ENCODE measurements at places on chromosomes 5 and 9. TPM values are rescaled to one million over a fixed set of nuclear protein-coding genes. Genes with fewer than 3 reads are reported as not detected.

The ELOVL7 gene
- total RNA-seq: 17.7 TPM

The CCL28 gene
- total RNA-seq: 9.4 TPM

The PCDHB13 gene
- total RNA-seq: 1.2 TPM

The SPATA31C1 gene
- total RNA-seq: not detected

The LCN1 gene
- not detected for total RNA-seq

The C5orf58 gene
- total RNA-seq: not detected

The GPR151 gene
- total RNA-seq: not detected

The BHMT2 gene
- total RNA-seq: 1.5 TPM

GRCh38 chr5:38212307-38212706 is 46.1 kb upstream of the EGFLAM start:
- no peak overlapping the region for H3K27ac ChIP-seq
- H3K4me3 ChIP-seq: no peak overlapping the region
- no peak for DNase-seq
- no peaks in the 10 kb centered on the region for H3K4me1 ChIP-seq
- H3K27me3 ChIP-seq: no peaks in the 10 kb centered on the region
- H3K36me3 ChIP-seq: no peaks in the 10 kb centered on the region

GRCh38 chr9:79917421-79917820 is 345.7 kb downstream of the TLE4 start:
- no peak overlapping the region for H3K4me3 ChIP-seq
- no peaks in the 10 kb centered on the region for H3K36me3 ChIP-seq
- no peaks in the 10 kb centered on the region for H3K27me3 ChIP-seq
- no peak for DNase-seq
- no peak overlapping the region for H3K27ac ChIP-seq

- no peak for DNase-seq
- H3K4me1 ChIP-seq: no peaks in the 10 kb centered on the region
- H3K27ac ChIP-seq: no peak overlapping the region
- H3K4me3 ChIP-seq: no peak overlapping the region
- no peaks in the 10 kb centered on the region for H3K27me3 ChIP-seq
Measured at GRCh38 chr9:73995836-73996235, 501.3 kb upstream of the RORB start.

GRCh38 chr9:89635816-89636215 is 31.0 kb downstream of the GADD45G start:
- peaks cover 50% of the 10 kb centered on the region for H3K4me1 ChIP-seq
- H3K36me3 ChIP-seq: no peaks in the 10 kb centered on the region
- no peak for DNase-seq

DNA sequence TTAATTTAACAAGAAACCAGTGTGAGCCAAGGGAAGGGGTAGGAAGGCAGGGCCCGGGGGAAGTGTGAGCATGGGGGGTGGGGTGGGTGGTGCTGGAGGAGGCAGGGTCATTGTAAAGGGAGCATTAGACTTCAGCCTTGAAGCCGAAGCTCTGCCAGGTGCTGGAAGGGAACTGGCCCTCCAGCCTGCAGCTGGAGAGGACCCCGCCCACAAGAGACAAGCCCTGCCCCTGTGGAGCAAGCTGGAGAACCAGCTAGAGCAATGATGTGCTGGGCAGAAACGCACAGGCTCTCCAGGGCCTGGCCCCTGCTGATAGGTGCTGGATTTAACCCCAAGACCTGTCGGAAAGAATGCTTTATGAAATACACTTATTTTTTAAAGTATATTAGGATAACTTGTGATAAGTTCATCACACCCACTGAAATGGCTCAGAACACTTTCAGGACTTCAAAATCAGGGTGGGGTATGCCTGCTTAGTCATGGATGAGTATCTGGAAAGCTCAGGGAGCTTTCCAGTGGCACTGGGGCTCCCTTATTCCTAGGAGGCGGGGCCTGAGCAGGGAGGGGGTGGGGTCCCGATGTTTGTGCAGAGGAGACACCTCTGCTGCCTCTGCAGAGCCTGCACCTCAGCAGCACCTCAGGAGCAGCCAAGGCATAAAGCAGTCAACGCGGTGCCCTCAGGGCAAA is 27.1 kb downstream of the UBE2QL1 start:
- H3K27me3 ChIP-seq: no peaks in the 10 kb centered on the region
- no peaks in the 10 kb centered on the region for H3K4me1 ChIP-seq
- no peak overlapping the region for H3K27ac ChIP-seq
- H3K4me3 ChIP-seq: no peak overlapping the region

- no peak for DNase-seq
- no peak overlapping the region for H3K4me3 ChIP-seq
- H3K4me1 ChIP-seq: no peaks in the 10 kb centered on the region
- no peak overlapping the region for H3K27ac ChIP-seq
- no peaks in the 10 kb centered on the region for H3K27me3 ChIP-seq
- H3K36me3 ChIP-seq: no peaks in the 10 kb centered on the region
Measured at GRCh38 chr5:94168151-94168550, 426.8 kb upstream of the POU5F2 start.

- peak; percentile 18 for DNase-seq
- no peak overlapping the region for H3K4me3 ChIP-seq
- no peaks in the 10 kb centered on the region for H3K36me3 ChIP-seq
- H3K27ac ChIP-seq: no peak overlapping the region
- no peaks in the 10 kb centered on the region for H3K4me1 ChIP-seq
Measured at GRCh38 chr9:91723420-91724067, 226.5 kb downstream of the ROR2 start.

- H3K4me1 ChIP-seq: no peaks in the 10 kb centered on the region
- DNase-seq: no peak
- H3K27ac ChIP-seq: no peak overlapping the region
- no peaks in the 10 kb centered on the region for H3K36me3 ChIP-seq
- H3K4me3 ChIP-seq: no peak overlapping the region
Measured at GRCh38 chr5:40973364-40974004, 64.2 kb downstream of the C7 start.

DNA sequence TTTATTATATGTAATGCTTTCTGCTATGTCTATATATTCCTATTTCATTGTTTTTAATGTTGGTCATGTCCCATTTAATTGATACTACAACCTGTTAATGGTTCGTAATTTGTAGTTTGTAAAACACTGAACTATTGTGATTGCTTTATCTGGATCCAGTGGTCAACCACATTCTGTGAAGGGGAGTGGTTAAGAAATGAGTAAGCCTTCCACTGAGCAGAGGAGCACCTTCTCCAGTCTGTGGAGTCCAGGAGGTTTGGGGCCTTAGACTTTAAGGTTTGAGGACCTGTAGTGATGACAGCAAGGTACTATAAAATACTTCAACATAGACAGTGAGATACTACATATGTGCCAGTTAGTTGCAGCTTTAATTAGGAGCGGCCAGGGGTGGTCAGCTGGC is 67.7 kb upstream of the RAD23B start:
- no peaks in the 10 kb centered on the region for H3K27me3 ChIP-seq
- H3K27ac ChIP-seq: no peak overlapping the region
- no peaks in the 10 kb centered on the region for H3K4me1 ChIP-seq
- no peaks in the 10 kb centered on the region for H3K36me3 ChIP-seq
- DNase-seq: no peak

GRCh38 chr5:81182396-81183390 is 50.4 kb upstream of the CKMT2 start:
- no peaks in the 10 kb centered on the region for H3K4me1 ChIP-seq
- H3K27ac ChIP-seq: no peak overlapping the region
- no peaks in the 10 kb centered on the region for H3K36me3 ChIP-seq
- no peak overlapping the region for H3K4me3 ChIP-seq
- no peak for DNase-seq

DNA sequence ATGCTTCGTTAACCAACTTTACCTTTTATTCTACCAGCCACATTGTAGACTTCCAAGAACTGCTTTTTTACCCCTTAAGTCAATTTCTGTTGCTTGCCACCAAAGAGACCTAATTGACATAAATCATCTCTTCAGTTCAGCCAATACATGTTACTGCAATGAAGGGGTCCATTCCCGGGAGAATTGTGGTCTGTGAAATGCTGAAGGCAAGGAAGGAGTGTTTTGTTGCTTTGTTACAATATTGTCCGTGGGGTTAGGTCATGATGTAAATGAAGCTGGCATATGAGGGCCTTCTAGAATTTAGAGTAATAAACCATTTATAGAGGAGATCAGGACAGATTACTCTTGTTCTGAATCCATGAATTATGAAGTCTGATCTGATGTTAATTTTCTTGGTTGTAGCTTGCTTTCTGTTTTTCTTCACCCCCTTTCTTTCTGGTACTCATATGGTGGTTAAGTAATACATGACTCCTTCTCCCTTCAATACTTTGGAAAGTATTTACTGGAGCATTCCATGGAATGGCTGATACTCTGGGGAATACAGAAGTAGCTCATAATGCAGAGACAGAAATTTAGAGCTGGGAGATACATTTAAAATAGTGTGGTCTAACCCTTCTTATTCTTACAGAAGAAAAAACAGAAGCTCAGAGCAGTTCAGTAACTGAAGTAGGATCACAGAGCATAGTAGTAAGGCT is 297.0 kb upstream of the CLINT1 start:
- no peak overlapping the region for H3K4me3 ChIP-seq
- no peaks in the 10 kb centered on the region for H3K4me1 ChIP-seq
- no peak for DNase-seq

DNA sequence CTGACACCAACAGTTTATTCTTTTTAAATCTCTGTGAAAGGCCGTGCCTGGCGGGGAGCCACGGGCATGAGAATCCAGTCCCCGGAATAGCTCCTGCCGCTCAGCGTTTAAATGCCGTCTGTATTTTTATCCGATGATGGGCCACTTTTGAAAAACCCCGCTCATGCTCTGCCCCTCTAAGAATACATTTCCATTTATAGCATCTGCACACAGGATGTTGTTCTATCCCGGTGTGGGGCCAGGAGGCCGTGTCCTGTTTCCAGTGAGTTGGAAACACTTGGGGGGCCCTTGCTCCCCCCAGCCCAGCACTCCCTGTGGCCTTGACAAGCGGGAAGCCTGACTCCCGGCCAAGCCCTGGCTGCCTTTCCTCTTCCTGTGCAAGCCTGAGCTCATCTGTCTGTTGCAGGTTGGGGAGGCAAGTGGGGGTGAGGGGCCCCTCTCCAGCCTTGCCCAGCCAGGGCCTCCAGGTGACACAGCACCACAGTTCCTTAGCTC is 39.0 kb downstream of the ERGIC1 start:
- peak; percentile 71 for DNase-seq
- no peak overlapping the region for H3K4me3 ChIP-seq
- peaks cover 80% of the 10 kb centered on the region for H3K4me1 ChIP-seq
- peak overlapping the region; percentile 90 for H3K27ac ChIP-seq

DNA sequence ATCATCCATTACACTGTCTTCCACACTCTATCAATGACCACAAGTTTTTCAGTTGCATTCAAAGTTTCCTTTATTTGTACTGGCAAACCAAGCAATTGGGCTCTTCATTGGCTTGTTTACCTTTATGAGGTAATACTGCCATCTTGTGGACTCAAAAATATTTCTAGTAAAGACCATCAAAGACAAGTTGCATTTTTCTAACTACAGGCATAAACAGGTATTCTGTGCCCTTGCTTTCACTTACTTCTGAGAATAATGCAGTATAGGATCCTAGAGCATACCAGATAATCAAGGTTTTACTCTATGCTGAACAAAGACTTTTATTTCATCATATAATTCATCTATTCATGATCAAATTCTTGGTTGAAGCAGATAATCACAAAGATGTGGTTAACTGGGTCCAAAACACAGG is 173.7 kb upstream of the POU5F2 start:
- no peak overlapping the region for H3K4me3 ChIP-seq
- no peak overlapping the region for H3K27ac ChIP-seq
- no peak for DNase-seq

DNA sequence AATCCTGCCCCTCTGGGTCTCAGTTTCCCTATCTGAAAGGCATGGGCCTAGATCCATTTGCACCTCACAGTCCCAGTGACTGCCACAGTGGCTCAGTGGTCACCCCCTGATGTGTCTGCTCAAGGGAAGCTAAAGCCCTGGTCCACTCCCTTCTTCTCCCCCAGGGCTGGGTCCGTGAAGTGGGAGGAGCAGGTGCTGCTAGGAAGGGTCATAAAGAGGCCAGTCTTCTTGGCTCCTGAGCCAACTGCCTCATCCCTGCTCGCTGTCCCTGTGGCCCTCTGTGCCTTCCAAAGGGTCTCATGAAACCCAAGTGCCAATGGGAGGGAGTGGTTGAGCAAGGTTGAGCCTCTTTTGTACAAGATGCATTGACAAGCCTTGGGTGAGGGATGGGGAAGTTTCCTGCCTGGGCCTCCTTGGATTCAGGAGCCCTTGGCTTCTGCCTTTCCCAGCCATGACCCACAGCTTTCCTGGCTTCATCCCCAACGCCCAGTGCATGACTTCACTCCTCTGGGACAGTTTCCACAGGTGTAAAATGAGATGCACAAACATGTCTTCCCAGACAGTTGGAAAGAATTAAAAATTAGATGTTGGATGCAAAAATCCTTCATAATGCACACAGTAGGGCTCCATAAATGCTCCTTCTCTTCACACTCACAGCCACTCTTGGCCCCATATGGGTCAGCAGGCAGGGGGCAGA is 1.6 kb upstream of the SLC6A7 start:
- H3K36me3 ChIP-seq: no peaks in the 10 kb centered on the region
- H3K27me3 ChIP-seq: no peaks in the 10 kb centered on the region
- H3K4me3 ChIP-seq: no peak overlapping the region
- H3K27ac ChIP-seq: no peak overlapping the region
- DNase-seq: no peak

DNA sequence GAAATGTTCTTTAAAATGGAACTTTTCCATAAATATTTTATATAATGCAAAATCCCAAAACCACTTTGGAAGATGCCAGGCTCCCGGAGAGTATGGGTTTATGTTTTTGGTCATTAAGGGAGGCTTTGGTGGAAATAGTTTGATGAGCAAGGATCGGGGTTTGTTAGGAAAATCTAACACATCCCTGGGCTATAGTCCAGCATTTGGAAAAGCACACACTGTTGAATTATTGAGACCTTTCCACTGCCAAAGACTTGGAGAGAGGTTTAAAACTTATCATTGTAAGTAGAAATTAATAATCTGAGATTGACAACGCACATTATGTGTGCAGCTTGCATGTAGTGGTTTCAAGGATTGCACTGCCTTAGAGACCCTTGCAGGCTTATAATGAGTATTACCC is 156.3 kb downstream of the PARP8 start:
- H3K27ac ChIP-seq: no peak overlapping the region
- H3K4me3 ChIP-seq: no peak overlapping the region
- H3K36me3 ChIP-seq: no peaks in the 10 kb centered on the region
- DNase-seq: no peak
- no peaks in the 10 kb centered on the region for H3K27me3 ChIP-seq
- H3K4me1 ChIP-seq: no peaks in the 10 kb centered on the region

GRCh38 chr5:171834461-171834860 is 48.8 kb downstream of the SMIM23 start:
- no peak overlapping the region for H3K27ac ChIP-seq
- H3K4me1 ChIP-seq: no peaks in the 10 kb centered on the region

DNA sequence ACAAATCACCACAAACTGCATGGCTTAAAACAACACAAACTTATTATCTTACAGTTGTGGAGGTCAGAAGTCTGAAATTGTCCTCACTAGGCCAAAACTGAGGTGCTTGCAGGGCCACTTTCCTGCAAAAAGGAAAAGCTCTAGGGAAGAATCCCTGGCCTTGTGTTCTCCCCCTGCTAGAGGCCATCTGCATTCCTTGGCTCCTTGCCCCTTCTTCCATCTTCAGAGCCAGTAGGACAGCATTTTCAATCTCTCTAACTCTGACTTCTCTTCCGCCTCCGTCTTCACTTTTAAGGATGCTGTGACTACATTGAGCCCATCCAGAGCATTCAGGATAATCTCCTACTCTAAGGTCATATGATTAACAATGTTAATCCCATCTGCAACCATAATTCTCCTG is 236.6 kb downstream of the CDK5RAP2 start:
- no peak overlapping the region for H3K4me3 ChIP-seq
- H3K36me3 ChIP-seq: no peaks in the 10 kb centered on the region
- H3K4me1 ChIP-seq: no peaks in the 10 kb centered on the region
- H3K27me3 ChIP-seq: no peaks in the 10 kb centered on the region

- DNase-seq: no peak
- H3K27ac ChIP-seq: no peak overlapping the region
- H3K4me1 ChIP-seq: no peaks in the 10 kb centered on the region
- H3K4me3 ChIP-seq: no peak overlapping the region
- no peaks in the 10 kb centered on the region for H3K36me3 ChIP-seq
Measured at GRCh38 chr9:87874304-87874623, 8.4 kb upstream of the SPATA31E1 start.

All from upper lobe of left lung (tissue), 6 donors.